ENCODE measurements at places on chromosomes 2 and 18. TPM values are rescaled to one million over a fixed set of nuclear protein-coding genes. Genes with fewer than 3 reads are reported as not detected.

DNA sequence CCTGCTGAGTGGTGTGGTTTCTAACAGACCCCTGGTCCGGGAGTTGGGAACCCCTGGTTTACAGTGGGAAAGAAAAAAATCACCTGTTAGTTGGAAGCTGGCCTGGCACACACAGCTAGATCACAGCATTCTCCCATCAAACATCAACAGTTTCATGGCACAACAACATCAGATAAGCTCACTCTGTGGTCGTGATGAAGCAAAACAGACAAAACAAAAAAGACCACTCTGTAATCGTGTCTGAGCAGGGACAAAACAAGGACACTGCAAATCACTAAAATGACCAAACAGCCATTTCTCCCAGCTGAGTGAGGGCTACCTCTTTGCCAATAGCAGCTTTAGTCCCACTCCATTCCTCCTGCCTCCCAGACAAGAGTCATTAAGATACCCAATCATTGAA, 9.0 kb upstream of the IMPACT start:
- H3K4me1 ChIP-seq = no peaks in the 10 kb centered on the region
- H3K27me3 ChIP-seq = peaks cover 23% of the 10 kb centered on the region
- no peak overlapping the region for H3K4me3 ChIP-seq
- H3K36me3 ChIP-seq = no peaks in the 10 kb centered on the region

DNA sequence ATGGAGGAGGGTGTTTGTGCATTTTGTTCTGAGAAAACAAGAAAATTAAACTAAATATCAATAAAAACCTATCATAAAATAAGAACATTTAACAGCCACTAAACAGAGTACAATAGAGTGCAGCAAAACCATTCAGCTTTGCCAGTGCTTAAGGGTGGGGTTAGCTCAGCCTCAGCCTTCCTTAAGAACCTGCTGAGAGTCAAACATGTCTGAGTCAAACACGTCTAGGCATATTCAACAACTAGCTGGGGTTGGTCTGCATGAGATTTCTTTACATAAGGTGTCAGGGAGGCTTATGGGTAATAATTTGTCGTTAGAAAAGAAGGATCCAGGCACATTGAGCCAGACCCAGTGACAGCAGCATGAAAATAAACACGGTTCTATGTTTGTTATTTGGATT, 298.2 kb downstream of the SP3 start:
- no peaks in the 10 kb centered on the region for H3K36me3 ChIP-seq
- H3K4me1 ChIP-seq = peaks cover 42% of the 10 kb centered on the region
- no peaks in the 10 kb centered on the region for H3K27me3 ChIP-seq
- H3K4me3 ChIP-seq = no peak overlapping the region
- no peak overlapping the region for H3K27ac ChIP-seq
- DNase-seq = no peak

GRCh38 chr18:78528411-78529258, 451.0 kb upstream of the SALL3 start:
- no peak overlapping the region for H3K27ac ChIP-seq
- H3K4me1 ChIP-seq = peaks cover 13% of the 10 kb centered on the region
- DNase-seq = no peak
- H3K4me3 ChIP-seq = no peak overlapping the region

The MOGAT1 gene
- not detected for total RNA-seq

All from neural crest cell (in vitro differentiated cells).